ENCODE measurements at places on chromosomes 12 and 14.

DNA sequence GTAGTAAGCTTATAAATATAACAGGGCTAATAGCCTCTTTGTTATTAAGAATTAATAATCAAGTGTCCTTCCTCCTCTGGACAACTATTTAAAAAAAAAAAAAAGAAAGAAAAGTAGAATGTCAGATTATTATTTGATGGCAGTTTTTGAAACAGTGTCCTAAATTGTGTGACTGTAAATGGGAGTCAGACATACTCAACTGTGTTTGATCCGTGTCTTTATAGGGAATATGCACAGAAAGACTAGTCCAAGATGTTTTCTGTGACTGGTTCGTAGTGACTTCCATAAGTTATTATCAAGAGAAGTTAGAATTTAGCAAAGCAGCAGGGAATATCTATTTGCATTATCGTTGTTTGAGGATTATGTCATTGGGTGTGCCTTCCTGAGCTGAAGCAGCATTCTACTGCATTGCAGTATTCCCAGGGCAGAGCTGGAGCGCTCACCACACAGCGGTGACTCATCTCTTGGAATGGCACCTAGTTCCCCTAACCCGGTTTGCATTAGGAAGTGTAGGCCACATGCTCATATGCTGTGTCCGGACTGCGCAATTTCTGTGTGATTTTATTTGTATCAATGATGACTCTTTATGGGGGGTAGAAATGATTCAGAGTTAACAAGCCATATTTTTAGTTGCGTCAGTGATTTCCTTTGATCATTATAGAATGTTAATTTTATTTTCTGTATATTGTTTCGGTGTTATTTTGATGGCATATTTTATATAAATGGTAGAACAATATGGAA, 7.9 kb downstream of the DYNC1H1 start:
- no peak for DNase-seq

DNA sequence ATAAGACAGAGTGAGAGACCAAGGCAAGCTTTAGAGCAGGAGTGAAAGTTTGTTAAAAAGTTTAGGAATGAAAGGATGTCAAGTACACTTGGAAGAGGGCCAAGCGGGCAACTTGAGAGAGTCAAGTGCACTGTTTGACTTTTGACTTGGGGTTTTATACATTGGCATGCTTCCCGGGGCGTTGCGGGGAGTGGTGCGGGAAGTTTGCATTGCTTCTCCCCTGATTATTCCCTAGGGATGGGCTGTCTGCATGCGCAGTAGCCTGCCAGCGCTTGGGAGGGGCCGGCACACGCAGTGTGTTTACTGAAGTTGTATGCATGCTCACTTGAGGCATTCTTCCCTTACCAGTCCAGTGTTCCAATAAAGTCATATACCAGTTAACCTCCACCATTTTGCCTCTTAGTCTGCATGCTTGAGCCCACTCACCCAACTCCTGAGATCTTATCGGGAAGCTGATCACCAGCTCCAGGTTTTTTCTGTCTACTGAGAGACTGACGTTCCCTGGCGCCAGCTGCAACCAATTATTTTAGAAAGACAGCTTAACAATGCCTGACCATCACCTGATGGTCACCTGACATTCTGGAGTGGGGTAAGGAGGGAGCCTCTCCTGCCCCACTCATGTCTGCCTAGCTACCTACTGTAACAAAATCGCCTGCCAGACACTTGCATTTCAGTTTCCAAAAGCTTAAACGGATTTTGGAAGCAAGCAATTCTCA, 53.2 kb downstream of the DACT1 start:
- no peak for DNase-seq

GRCh38 chr12:76920172-76921099, 41.6 kb upstream of the CSRP2 start:
- no peak for DNase-seq

DNA sequence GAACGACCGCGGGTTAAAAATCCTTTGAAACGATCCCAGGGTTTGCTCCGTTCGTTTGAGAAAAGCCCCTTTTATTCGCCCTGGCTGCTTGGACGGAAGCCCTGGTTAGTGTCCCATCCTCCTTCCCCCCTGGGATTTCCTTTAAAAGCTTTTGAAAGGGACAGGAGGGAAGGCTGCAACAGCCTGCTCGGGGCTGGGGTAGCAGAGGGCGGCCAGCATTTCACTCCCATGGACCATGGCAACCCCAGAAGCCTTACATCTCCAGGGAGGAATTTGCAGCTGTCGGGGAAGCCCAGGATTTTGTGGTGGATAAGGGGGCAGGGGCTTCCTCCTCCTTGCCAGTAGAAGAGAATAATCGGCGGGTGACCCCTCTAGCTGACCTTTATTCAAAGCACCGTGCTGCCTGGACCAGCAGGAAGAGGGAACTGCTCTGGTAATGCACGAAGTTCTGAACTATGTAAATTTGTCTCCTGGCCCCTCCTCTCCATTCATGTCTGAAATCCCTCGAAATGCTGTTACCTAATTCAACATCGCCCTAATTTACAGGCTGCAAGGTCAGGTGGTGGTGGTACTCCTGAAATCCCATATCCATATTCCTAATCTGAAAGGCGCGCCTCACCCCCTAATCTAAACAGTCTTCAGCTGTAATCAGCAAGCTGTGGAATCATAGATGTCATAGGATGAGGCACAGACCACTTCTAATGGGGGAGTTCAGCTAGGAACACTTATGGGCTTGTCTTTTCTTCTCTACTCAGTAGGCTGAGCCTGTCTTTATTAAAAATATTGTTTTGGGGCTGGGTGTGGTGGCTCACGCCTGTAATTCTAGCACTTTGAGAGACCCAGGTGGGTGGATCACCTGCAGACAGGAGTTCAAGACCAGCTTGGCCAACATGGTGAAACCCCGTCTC, 1.0 kb upstream of the CLIP1 start:
- DNase-seq = no peak

DNA sequence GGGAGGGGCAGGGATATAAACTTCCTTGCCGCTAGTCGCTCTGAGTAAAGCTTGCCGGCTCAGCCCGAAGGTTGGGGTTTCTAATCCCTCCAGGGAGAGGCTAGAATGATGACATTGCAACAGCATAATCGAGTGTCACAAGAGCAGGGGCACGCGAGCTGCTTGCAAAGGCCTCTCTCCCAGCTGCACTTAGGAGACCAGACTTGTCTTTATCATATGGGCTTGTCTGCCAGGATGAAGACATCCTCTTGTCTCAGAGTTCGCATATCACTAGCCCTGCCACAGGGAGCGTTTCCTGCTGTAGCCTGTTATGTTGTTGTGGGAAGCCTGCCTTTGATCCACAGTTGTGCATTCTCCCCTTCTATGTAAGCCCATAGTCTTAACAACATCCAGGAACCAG, 180.0 kb downstream of the ESR2 start:
- no peak for DNase-seq

- DNase-seq = no peak
Observed at GRCh38 chr14:81940651-81941050, 407.0 kb upstream of the SEL1L start.

DNA sequence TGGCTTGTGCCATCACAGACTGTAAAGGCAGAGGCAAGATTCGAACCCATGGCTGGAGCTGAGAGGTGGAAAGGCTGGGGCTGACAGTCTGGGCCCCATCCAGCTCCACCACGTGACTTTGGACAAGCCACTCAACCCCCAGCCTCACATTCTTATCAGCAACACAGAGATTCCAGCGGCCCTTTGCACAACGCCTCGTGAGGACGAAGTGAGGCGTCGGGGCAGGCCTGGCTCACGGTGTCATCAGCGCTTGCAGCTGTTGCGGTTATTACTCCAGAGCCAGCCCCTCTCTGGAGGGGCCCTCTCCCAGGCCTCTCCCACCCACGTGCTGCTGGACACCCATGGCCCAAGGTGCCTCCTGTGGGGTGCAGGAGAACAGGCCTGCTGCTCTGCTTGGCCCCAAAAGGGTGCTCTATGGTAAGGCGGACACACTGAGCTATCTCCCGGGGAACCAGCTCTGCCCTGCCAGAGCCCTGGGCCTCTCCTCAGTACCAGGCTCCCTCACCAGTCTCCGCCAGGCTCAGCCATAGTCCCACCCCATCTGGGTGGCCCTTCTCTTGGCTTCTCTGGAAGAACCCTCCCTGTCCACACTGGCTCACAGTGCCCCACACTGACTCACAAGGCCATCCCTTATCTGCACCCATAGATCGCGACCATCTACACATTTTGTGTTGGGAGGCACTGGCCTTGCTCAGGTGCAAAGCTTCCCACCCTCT, 21.1 kb downstream of the CHGA start:
- no peak for DNase-seq

DNA sequence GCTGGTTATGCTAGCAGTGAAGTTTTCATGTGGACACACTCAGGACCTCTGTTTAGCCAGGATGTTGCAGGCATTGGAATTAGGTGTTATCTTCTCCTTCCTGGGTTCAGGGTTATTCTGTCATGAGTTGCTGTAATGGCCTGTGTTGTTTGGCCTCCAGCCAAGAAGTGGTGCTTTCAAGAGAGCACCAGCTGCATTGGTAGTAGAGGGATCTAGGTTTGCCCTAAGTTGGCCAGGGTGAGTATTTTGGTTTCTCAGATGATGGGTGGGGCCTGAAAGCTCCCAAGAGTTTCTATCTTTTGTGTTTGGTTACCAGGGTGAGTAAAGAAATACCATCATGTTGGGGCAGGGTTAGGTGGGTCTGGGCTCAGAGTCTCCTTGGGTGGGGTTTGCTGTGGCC, 2.7 kb upstream of the GZMH start:
- no peak for DNase-seq

DNA sequence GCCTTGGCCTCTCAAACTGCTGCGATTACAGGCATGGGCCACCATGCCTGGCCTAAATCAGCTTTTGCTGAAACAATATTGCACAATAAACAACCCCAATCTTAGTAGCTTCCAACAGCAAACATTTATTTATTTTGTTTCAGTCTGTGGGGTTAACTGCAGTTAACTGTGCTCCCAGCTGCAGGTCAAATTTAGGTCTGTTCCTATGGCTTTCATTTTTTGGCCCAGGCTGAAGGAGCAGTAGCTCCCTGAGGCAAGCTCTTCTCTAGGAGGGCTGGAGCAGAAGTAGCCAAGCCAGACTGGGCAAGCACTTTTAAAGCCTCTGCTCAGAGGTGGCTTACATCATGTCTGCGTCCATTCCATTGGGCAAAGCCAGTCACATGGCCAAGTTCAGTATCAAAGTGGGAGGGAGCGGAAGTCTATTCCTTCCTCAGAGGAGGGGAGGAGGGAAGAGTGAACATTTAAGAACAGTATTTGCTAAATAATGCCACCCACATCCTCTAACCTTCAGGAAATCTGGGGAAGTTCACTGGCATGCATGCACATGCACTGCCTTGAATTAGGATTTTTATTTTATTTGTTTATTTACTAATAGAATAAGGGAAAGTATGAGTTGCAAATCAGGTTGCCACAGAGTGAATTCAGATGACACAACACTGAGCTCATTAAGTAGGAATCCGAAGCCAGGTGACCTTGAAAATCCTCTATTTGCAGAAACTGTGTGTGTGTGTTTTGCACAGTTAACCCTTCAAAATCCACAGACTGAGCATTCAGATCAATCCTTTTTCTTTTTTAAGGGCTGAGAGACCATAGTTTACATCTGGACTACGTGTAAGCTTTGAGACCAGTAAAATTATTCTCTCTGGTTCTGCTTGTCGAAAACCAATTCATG, 122.0 kb upstream of the SEL1L start:
- no peak for DNase-seq

DNA sequence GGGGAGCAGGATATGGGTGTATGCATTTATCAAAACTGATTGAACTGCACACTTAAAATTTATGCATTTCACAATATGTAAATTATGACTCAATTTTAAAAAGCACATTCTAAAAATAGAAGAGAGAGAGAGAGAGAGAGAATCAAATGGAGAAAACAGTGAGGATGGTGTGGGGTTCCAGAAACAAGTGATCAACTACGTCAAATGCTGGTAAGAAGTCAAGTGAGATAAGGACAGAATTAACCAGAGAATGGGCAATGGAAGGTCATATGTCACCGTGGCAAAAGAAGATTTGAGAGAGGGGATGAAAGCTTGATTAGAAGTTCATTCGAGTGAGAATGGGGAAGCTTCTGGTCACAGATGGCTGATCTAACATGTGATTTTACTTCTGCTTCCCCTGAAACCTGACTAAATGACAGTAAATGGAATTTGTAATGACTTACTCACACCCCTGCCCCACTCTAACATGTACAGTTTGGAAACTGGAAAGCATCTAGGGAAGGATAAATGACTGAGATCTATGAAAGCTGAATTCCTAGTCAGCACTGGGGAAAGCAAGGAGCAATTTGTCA, 276.5 kb upstream of the AMIGO2 start:
- no peak for DNase-seq

DNA sequence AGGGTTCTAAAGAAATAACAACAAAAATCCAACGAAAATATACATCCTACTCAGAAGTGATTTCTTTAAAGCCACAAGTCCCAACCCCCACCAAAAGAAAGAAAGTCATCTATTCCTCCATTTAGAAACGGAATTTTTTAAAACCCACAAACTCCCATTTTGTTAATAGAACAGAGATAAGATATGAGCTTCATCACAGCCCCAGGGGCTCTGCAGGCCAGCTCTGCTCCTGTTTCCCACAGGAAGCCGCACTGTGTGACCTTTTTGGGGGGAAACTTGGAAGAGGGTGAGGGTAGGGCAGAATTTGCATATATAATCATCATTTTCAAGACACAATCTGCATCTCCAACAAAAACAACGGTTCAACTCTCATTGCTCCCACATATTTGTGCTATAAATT, 2.8 kb downstream of the FBXL14 start:
- DNase-seq = no peak

GRCh38 chr14:92942576-92942975, 19.6 kb downstream of the CHGA start:
- no peak for DNase-seq

- DNase-seq = no peak
Observed at GRCh38 chr14:49944501-49944900, 51.6 kb downstream of the ARF6 start.

DNA sequence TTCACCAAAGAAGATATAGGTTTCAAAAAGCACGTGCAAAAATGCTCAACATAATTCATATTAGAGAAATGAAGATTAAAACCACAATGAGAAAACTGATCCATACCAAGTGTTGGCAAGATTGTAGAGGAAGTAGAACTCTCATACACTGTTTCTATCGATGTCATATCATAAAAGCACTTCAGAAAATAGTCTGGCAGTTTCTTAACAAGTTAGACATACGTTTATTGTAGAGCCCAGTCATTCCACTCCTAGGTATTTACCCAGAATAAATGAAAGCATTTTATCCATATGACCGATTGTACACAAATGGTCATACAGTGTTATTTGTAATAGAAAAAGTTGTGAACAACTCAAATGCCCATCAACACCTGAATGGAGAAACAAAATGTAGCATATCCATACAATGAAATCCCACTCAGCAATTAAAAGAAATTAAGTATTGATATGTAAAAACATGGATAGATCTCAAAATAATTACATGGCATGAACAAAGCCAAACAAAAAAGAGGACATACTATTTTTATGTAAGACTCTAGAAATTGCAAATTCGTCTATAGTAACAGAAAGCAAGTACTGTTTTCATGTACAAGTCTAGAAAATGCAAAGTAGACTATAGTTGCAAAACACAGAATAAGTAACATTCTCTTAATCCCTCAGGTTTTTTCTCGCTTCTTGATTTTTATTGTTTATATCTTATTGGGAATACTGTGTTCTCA, 41.0 kb downstream of the USP15 start:
- DNase-seq = no peak

- DNase-seq = no peak
Observed at GRCh38 chr12:7113389-7113871, 4.4 kb upstream of the C1RL start.
